T-cell (primary cell): ENCODE measurements at places on chromosomes 5 and 9.

- peak; percentile 41 for DNase-seq
Measured at GRCh38 chr9:36470643-36471290, 70.7 kb upstream of the RNF38 start.

- DNase-seq = no peak
Measured at GRCh38 chr5:176901260-176902101, 2.3 kb upstream of the HK3 start.

GRCh38 chr5:153780876-153781705, 257.6 kb downstream of the FAM114A2 start:
- no peak for DNase-seq

GRCh38 chr5:157106630-157107461, 2.0 kb downstream of the HAVCR2 start:
- DNase-seq = no peak

DNA sequence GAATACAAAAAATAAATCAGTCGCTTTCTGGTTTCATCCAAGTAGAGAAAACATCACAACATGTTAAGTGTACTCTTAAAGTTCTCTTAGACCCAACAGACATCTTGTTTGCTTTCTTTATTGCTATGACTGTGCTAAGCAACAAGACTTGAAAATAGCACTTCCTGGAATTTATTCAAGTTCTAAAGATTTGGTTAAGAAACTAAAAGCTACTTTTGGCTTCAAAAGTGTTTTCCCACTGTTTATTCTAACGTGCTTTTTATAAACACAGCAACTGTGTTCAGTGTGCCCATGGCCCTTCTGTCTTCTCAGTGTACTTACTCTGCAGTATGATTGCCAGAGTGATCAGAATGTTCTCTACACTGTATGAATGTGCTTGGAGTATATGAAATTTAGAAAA, 109.8 kb downstream of the GIN1 start:
- DNase-seq = no peak

- peak; percentile 80 for DNase-seq
Measured at GRCh38 chr9:129131300-129132145, 20.3 kb downstream of the PTPA start.

DNA sequence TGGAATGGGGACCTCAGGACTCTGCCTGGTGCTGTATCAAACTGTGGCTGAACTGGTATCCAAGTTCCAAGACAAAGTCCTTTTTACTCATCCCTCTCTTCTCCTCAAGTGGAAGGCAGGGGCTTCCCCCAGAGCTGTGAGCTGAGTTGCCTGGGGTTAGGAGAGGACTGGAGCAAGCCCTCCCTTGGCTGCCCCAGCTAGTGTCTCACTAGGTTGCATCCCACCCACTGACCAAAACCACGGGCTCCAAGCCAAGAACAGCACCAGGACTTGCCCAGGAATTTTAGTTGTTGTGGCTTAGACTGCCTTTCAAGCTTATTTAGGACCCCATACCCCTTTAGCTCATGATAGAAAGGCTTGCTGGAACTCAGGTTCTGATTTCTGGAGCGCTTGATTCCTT, 158.7 kb upstream of the TNC start:
- DNase-seq = no peak

DNA sequence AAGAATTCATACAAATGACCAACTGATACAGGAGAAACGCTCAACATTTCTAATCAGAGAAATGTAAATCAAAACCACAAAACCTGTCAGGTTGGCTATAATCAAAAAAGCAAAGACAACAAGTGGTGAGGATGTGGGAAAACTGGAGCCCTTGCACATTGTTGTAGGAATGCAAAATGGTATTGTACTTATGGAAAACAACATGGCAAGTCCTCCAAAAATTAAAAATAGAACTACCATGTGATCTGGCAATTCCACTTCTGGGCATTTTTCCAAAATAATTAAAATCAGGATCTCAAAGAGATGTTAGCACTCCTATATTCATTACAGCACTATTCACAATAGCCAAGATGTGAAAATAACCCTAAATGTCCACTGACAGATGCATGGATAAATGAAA, 76.1 kb downstream of the FNIP1 start:
- DNase-seq = no peak

- no peak for DNase-seq
Measured at GRCh38 chr5:42487077-42487476, 63.8 kb downstream of the GHR start.

DNA sequence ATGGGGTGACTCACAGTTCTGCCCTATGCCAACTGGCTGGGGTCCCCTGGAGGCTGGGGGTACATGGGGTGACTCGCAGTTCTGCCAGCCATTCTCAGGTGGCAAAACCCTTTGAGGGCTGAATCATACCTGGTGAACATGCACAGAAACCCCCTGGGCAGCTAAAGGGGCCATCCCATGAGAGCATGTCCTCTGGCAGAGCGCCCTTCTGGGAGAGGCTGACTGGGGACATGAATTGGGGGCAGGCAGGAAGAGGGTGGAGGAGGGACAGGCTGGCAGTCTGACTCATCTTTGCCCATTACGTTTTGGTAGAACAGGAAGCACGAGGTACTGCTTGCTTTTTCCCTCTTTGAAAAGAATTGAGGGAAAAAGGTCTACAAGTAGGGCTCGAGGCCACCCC, 16.7 kb downstream of the TRAF1 start:
- DNase-seq = no peak

DNA sequence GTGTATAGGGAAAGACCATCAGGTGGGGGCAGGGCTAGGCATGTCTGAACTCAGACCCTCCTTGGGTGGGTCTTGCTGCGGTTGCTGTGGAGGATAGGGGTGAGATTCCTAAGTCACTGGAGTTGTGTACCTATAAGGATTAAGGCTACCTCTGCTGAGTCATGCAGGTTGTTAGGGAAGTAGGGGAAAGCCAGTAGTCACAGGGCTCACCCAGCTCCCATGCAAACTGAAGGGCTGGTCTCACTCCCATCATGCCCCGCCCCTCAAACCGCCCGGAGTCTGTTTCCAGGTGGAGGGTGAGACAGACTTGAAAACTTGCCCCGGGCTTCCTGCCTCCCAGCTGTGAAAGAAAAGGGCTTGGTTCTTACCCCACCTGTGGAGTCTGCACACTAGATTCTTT, 161.8 kb downstream of the CAVIN4 start:
- DNase-seq = no peak

DNA sequence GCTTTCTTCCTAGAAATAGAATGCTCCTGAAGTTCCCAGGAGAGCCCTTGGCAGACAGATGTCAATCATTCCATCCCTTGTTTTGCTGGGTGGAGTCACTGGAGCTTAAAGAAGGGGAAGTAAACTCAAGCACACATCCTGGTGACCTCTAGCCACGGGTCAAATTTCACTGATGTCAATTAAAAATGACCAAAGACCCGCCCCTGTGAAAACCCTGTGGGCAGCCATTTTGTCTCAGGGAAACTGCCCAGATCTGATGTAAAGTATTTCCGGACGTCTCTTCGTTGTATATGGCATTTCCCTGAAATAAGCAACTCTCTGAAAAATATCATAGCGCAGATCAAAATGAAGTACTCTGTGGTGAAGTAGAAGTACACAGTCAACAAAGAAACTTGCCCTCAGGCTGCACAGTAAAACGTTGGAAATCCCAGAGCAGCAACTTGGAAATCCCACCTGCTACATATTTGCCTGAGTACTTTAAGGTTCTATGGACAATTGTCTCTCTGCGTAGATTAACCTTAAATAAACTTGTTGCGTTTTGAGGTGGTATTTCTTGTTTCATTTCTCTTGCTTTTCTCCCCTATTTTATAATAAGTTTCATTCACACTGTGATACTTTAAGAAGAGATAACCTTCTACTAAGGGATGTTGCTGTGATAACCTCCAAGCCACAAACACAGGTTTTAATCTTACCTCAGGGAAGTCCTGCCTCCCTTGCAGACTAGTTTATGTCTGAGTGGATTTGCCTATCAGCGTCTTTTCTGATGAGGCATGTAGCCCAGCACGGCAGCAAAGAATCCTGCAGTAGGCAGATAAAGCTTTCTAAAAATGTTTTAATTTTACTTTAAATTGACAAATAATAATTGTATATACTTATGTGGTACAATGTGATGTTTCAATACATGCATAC, 60.9 kb upstream of the PIP5K1B start:
- no peak for DNase-seq

GRCh38 chr9:30459156-30459555, 1925.3 kb upstream of the ACO1 start:
- DNase-seq = no peak
